ENCODE measurements at places on chromosomes 5 and 9.
A peak's percentile ranks its signal among the peaks of the same experiment; 100 is the strongest.

DNA sequence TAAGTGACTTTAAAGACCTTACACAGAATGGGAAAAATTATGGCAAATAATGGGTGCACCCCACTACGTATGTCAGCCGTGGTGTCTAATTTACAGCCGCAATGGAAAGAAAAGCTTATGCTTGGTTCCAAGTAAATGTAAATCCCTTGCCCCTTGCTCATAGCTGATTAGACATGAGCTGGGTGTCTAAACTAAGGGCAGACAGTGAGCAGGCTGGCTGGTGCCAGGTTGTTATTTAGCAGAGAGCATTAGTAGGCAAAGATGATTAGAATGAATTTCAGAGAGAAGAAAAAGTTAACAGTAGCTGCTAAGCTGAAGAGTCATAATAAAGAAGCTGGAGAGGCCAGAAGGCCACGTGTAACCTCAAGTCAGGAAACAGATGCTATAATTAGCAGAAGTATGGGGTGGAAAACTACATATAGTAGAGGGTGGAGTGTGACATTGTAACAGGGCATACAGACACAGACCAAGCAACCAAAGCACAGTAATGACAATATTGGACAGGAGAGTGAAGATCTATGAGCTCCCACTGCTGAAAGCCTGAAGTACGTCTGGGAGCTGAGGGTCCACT is 257.7 kb downstream of the MCTP1 start:
- peak; percentile 17 for DNase-seq

GRCh38 chr5:168749391-168750100 is 170.4 kb upstream of the PANK3 start:
- DNase-seq: no peak

- DNase-seq: no peak
These were observed 11.9 kb upstream of the SHISAL2B start for GRCh38 chr5:64678374-64678773.

- DNase-seq: no peak
These were observed 158.1 kb downstream of the DAB2IP start for GRCh38 chr9:121809356-121810050.

GRCh38 chr9:136667214-136667939 is 4.7 kb downstream of the EGFL7 start:
- DNase-seq: no peak

- peak; percentile 1 for DNase-seq
These were observed 171.7 kb downstream of the MAT2B start for GRCh38 chr5:163677092-163677491.

DNA sequence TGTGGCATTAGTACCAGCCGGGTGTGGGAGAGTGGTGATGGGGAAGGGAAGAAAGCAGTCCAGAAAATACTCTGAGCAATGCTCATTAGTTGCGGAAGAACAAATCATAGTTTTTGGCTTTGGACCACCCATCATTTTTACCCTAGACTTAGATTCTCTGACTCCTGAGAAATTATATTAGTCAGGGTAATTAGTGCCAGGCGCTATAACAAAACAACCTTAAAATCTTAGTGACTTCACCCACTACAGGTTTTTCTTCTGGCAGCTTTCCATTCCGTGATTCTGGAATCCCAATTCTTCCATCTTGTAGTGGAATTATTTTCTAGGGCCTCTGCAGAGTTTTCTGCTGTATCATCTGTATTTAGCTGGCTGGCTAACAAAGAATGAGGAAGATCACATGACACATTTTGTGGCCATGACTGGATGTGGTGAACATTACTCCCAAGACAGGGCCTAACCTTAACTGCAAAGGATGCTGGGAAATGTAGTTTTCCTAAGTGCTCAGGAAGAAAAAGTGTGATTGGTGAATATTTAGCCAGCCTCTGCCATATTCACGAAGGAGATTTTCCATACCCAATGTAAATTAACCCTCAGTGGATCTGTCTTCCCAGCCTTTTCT is 373.0 kb upstream of the MEF2C start:
- peak; percentile 67 for DNase-seq

DNA sequence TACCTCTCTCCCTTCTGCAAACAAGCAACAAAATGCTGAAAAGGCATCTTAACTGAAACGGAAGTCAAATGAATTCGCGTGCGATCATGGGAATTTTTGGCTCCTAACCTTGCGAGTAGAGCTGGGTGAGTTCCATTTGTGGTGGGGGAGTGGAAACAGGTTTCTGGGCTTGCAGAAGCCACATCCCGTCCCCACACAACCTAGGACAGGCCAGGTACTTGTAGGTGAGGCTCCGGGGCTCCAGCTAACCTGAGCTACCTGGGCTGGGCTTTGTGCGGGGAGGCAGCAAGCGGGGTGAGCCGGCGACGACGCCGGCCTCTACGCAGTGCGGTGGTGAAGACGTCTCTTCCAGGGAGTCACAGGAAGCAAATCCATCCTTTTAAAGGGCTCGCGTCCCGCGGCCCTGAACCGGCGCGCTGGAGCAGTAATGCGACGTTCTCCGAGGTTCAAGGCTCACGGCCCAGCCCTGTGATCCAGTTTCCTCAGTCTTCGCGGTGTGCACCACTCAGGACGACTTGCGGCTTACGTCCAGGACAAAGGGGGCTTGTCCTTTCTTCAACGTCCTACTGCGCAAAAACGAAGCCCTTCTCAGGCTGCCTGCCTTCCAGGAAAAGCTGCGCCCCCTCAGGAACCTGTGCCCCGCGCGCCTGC is 567 bp upstream of the SPIN1 start:
- DNase-seq: peak; percentile 65

DNA sequence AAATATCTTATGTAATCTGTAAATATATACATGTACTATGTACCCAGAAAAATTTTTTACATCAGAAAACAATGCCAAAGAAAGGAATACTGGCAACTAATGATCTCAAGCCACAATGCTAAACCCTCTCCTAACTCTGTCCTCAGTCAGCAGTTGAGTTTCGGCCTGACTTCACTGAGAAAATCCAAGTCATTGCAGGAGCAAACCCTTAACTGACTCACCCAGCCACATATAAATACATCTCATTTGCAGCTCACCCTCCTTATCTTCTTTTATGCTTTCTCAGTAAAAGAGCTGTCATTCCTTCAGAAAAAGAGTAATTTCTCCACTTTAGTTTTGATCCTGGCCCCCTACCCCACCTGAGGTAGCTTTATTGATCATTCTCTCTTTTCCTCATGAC is 46.1 kb upstream of the TMED7 start:
- peak; percentile 16 for DNase-seq

DNA sequence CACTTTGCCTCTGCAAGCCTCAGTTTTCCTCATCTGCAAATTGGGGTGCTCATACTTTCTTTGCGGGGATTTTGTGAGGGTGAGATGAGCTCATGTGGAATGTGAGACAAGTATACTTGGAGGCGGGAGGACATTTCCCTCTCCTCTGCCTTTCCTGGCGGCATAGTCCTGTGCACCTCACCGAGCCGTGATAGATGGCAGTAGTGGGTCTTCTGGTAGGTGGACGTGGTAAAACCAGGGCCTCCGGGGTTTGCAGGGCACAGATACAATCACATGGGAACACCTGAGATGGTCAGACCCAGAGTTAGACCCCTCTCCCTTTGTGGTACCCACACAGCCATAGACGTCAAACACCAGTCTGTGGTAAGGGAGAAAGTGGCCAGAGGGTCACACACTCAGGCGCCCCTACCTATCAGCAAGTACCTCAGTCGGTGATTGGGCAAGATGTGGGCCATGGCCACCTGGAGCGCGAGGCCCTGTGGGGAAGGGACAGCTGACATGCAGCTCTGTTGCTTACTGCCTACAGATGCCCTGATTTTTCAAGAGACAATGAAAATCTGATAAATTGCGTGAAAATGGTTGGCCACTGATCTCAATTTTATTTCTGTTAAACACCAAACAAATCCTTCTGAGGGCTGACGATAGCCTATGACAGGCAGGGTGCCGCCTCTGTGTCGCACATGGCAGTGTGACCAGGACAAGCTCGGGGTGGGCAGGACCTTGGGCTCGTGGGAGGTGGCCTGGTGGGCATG is 9.9 kb downstream of the ERGIC1 start:
- DNase-seq: no peak

DNA sequence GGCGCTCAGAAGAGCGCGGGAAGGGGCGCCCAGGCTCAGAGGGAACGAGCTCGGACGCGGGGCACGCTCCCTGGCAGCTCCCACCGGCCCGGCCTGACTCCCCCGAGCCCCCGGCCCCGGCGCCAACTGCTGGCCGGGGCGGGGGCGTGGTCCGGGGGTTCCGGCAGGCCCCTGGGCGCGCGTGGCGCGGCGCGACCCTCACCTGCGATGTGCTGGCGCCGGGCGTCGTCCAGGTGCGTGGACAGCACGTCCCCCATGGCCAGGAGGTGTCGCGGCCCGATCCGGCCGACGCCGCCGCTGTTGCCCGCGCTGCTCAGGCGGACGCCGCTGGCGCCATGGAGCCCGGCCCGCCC is 43.5 kb upstream of the STXBP1 start:
- no peak for DNase-seq

- no peak for DNase-seq
These were observed 106.5 kb upstream of the LARP1 start for GRCh38 chr5:154648706-154649105.

- no peak for DNase-seq
These were observed at the start of gene IL13 for GRCh38 chr5:132657676-132658380. TSS of gene IL13 (plus strand) at chr5:132658173. CDS start at chr5:132658187, 14 bp downstream.

Data from iris pigment epithelial cell (primary cell).